ENCODE measurements at places on chromosomes 11 and 22. TPM values are rescaled to one million over a fixed set of nuclear protein-coding genes. Genes with fewer than 3 reads are reported as not detected.

Gene IGSF22
- total RNA-seq, result not detected

Gene TUBA8
- total RNA-seq, result 1.4 TPM

Gene DERL3
- 0.18 TPM for total RNA-seq

Gene HBE1
- total RNA-seq, result 1.4 TPM

Gene MS4A1
- total RNA-seq, result not detected

Gene APOBEC3B
- total RNA-seq, result 17.6 TPM

Gene ELFN2
- 0.83 TPM for total RNA-seq

Gene IGSF9B
- under 0.01 TPM for total RNA-seq

Gene HMBS
- 17.9 TPM for total RNA-seq

Gene STK33
- 2.3 TPM for total RNA-seq

Gene MYH9
- total RNA-seq, result 783 TPM

Gene SLC15A3
- 1.9 TPM for total RNA-seq

Gene LAYN
- 92.5 TPM for total RNA-seq

Gene CCDC116
- total RNA-seq, result not detected

Gene LRP5
- total RNA-seq, result 11.1 TPM

Gene TMEM191B
- 0.28 TPM for total RNA-seq

Data from IMR-90 (cell line).